Activated CD8-positive, alpha-beta memory T cell treated with anti-CD3 and anti-CD28 coated beads for 4 hours (primary cell): ENCODE measurements at places on chromosomes 11 and 22.

- no peak for DNase-seq
Measured at GRCh38 chr11:15483205-15483604, 368.5 kb downstream of the INSC start.

GRCh38 chr11:620935-621814 is 3.6 kb downstream of the CDHR5 start:
- no peak for DNase-seq

DNA sequence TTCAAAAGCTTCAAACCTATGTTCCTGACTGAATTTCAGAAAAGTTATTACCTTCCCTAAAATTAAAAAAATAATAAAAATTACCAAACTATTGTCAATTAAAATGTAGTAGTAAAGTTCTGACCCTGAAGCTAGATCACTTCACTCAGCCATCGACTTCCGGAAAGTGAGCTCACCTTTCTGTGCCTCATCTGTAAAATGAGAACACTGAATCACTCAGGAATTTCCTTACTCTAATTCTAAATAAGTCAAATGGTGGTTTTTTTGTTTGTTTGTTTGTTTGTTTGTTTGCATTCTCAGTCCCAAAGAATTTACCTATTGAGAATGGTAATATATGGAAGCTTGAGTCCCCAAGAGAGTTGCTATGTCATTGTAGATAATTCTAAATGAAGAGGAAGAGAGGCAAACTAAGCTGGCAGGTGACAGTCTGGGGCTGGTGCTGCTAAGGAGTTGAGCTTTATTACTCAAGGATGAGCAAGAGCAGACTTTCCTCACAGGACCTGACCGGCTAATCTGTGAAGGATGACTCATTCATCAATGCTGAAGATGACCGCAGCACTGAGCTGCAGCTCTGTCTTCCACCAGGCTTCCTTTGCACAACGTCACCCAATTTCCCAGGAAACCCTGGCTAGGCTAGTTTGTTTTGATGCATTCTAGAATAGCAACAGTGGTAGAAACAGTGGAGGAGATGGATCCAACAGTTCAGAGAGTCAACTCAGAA is 248.8 kb downstream of the RAB38 start:
- DNase-seq = no peak

DNA sequence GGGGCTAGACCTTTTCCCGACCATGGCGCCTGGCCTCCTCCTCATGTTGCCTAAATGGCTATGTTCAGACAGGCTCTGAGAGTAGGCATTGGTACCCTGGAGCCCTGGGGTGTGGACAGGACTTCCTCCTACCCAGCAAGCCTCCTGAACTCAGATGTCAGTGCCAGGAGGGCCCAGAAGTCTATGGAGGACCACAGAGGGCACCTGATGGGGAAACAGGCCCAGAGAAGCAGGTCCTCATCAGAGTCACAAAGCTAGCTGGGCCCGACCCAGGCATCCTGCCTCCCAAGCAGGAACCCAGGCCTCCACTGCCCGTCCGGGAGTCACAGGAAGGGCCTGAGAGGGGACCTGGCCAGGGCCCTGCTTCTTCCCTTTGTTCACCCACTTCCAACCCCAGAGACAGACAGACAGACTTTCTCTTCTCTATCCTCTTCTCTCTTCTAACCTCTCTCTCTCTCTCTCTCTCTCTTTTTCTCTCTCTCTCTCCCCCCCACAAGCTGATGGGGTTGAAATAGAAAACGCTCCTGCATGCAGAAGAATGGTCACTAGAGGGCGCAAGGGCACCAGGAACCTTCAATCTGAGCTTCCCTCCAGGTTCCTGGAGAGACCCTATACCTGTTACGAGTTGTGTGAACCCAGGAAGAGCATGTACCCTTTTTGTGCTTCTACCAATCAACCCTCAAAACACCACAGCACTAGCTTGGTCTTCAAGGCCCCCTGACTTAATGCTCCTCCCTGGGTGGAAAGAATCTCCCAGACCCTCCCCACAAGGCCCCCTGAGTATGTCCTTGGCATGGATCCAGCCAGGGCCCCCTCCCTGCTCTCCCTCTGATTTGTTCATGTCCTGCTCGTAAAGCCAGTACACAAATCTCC is 27.1 kb downstream of the ARAP1 start:
- peak; percentile 63 for DNase-seq

DNA sequence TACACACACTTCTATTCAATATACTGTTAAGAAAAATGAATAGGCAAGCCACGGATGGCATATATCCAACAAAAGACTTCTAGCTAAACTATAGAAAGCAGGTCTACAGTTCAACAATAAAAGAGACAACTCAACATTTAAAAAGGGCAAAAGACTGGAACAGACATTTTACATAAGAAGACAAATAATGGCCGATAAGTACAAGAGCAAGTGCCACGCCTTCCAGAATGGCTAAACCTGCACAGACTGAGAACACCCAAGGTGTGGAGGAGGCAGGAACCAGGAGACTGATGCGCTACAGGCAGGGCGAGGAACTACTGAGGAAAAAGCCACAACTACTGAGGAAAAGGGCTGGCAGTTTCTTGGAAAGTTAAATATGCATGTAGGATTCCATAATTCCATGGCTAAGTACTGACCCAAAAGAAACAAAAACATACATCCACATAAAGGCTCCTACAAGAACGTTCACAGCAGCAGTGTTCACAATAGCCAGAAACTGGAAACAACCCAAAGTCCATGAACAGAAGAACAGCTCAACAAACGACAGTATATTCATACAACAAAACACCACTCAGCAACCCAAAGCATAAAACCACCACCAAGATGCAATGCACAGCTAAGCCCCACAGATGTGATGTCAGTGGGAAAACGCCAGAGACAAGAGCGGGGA is 9.6 kb upstream of the MOB2 start:
- DNase-seq = no peak

- no peak for DNase-seq
Measured at GRCh38 chr22:46183733-46184132, 33.4 kb downstream of the PPARA start.

GRCh38 chr11:121618516-121618915 is 165.7 kb upstream of the SORL1-AS1 start:
- DNase-seq = no peak

DNA sequence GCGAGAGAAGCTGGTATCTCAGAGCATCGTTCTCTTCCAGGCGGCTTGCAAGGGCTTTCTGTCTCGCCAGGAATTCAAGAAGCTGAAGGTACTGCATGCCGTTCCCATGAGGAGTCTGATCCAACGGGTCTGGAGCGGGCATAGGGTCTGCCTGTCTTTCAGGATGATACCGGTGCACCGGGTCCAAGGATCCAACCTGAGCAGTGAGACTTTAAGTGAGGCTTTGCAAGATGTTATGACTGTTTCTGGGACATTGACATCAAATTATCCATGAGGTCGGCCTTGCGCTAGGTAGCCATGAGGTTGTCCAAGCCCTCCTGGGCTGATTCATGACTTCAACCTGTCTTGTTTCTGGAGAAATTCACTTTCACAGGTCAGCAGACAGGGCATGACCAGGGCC is 132.3 kb downstream of the MYO18B start:
- no peak for DNase-seq

- no peak for DNase-seq
Measured at GRCh38 chr22:45154383-45154782, 9.3 kb upstream of the NUP50 start.

DNA sequence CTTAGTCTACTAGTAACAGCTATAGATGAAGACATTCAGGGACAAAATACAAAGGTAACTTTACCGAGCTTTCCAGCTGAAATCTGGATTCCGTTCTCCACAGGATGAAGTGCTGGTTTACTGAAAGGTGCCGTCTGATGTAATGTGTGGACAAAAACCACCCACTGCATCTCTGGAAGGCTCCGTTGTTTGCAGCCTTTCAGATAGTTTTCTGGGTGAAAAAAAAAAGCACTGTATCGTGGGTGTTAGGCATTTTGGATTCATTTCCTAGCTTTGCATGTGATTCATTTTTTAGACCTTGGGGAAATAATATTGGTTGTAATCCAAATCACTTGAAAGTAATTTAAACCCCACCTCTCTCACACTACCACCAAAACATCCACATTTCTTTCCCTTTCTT is 10.4 kb downstream of the JAM3 start:
- DNase-seq = no peak

DNA sequence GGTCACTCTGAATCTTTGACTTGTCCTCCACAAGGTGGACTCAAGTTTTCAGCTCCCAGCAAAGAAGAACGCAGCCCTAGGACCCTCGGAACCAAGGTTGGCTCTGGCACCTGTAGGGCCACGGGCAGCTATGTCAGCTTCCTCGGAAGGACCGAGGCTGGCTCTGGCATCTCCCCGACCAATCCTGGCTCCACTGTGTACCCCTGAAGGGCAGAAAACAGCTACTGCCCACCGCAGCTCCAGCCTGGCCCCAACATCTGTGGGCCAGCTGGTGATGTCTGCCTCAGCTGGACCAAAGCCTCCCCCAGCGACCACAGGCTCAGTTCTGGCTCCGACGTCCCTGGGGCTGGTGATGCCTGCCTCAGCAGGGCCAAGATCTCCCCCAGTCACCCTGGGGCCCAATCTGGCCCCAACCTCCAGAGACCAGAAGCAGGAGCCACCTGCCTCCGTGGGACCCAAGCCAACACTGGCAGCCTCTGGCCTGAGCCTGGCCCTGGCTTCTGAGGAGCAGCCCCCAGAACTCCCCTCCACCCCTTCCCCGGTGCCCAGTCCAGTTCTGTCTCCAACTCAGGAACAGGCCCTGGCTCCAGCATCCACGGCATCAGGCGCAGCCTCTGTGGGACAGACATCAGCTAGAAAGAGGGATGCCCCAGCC is 2.2 kb downstream of the INPP5J start:
- no peak for DNase-seq

- DNase-seq = no peak
Measured at GRCh38 chr11:128021349-128022006, 565.9 kb downstream of the ETS1 start.
